ENCODE measurements at places on chromosomes 13 and 19.

DNA sequence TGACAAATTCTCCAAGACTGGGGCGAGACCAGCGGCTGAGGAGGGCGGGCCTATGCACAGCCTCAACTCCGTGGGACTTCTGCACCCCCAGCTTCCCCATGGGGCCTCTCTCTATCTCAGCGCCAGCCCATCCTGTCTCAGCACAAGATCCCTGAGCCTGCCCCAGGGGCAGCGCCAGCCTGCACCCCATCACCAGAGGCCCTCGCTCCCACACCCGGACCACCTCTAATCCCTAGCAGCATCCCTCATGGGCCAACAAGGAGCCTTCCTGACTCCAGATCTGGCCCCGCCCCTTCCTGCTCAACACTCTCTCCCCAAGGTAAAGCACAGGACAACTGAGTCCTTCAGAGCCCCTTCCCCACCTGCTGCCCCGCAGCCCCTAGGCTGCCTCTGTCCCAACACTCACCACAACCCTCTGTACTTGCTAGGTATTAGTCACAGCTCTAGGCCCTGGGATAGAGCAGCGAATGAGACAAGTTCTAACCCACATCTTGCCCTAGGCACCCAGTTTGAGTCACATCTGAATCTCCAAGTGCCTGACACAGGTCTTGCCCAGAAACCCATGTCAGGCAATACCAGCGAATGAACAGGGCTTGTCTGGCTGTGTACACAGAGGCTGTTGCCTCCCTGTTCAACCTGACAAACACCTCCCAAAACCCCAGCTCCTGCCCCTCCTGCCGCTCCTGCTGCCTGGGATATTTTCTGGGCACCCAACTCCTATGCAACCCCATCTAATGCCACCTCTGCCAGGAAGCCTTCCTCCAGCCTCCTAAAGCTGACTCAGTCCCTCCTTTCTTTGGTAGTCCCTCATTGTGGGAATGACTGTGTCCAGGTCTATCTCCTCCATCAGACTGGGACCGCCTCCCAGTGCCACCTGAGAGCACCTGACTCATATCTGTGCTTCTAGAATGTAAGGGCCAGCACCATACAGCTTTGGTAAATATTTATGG lies 18.6 kb downstream of the GRIK5 start:
- no peak for DNase-seq

DNA sequence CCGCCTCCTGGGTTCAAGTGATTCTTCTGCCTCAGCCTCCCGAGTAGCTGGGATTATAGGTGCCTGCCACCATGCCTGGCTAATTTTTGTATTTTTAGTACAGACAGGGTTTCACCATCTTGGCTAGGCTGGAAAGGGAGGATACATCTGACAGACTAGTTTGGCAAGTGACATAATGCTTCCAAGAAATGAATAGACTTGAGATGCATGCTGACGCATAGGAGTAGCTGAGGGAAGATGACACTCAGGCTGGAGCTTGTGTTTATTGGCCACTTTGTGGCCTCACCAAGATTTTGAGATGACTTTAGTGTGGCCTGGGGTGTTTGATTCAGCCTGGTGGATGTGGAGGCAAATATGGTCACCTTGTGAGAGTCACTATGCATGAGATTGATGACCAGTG lies 4.0 kb downstream of the ZNF586 start:
- no peak for DNase-seq

GRCh38 chr19:57047743-57048142 lies 72.0 kb upstream of the USP29 start:
- DNase-seq = no peak

- DNase-seq = no peak
Observed at GRCh38 chr19:2700660-2701360, 1.7 kb downstream of the GNG7 start.

DNA sequence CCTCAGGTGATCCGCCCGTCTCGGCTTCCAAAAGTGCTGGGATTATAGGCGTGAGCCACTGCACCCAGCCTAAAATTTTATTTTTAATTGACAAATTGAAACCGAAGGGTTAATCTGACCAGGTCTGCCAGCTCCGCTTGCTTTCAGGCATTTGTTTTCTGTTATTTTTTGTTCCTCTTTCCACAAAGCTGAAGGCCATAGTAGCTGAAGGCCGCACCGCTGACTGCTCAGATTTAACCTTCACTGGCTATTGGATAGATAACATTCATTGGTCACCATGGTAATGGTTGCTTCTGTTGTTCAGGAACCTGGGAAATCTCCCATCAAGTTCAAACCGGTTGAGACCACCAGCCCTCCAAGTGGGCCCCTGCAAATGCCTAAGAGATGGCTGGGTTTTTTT lies 124.5 kb upstream of the USP29 start:
- DNase-seq = no peak

DNA sequence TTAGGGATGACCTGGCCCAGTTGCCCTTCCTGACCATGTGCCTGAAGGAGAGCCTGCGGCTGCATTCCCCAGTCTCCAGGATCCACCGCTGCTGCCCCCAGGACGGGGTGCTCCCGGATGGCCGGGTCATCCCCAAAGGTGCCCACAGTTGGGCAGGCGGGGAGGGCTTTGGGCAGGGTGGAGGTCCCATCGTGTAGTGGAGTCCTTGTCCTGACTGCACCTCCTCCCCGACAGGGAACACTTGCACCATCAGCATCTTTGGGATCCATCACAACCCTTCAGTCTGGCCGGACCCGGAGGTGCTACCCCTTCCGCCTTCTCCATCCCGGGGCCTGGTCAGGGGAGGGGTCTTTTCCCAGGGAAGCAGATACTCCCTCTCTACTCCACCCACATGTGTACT lies 31.7 kb upstream of the CYP4F8 start:
- no peak for DNase-seq

DNA sequence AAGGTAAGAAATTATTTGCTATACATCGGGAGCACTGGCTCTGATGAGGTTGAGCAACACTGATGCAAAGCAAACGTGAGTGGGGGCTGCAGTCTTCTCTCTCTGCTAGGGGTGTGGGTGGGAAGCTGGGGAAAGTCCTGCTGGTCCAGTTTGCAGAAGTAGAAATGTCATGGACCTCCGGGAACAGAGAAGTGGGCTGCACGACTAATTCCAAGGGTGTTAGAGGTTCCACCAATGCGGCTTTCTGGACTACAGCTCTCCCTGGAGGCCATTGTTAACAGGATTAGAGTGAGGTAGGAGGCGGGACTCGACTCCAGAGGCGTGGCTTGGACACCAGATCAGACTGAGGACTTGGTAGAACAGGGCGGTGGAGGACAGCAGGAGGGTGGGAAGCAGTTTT lies 5.7 kb upstream of the FBXO27 start:
- peak; percentile 63 for DNase-seq

GRCh38 chr19:3780786-3781304 lies 5.3 kb downstream of the MATK start:
- DNase-seq = no peak

GRCh38 chr19:10977742-10978092 lies 16.9 kb downstream of the SMARCA4 start:
- DNase-seq = no peak

DNA sequence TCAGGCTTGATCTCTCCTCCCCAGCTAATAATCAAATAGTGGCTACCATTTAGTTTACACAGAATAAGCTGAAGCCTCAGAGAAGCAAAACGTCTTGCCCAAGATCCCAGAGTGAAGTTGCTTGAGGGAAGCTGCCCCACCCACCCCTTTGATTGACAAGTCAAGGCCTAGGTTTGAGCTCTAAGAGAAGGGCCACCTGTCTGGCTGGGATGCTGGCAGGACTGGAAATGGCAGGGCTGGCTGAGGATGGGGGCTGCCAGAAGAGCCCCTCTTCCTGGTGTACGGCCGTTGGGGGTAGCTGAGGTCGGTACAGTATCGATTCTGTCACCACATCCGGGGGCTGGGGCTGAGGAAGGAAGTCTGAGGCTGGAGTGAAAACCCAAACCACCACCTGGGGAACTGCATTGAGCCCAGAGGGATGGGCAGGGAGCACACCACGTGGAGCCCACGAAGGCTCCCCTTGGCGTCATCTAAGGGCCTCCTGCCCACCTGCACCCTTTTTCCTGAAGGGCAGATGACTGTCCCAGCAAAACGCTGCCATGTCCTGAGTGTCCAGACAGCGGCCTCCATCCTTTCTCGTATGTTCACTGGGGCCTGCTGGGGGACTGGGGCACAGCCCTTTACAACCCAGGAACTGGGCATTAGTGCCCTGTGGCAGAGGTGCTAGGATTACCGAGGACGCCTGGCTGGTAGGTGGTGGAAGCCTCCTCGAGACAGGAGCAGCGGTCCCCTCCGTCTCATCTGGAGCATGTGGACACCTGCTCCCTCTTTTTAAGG lies 1.4 kb upstream of the PRKD2 start:
- DNase-seq = no peak

- DNase-seq = no peak
Observed at GRCh38 chr13:35672611-35673010, 196.1 kb upstream of the MAB21L1 start.

- no peak for DNase-seq
Observed at GRCh38 chr13:29227576-29227975, 367.9 kb downstream of the SLC7A1 start.

DNA sequence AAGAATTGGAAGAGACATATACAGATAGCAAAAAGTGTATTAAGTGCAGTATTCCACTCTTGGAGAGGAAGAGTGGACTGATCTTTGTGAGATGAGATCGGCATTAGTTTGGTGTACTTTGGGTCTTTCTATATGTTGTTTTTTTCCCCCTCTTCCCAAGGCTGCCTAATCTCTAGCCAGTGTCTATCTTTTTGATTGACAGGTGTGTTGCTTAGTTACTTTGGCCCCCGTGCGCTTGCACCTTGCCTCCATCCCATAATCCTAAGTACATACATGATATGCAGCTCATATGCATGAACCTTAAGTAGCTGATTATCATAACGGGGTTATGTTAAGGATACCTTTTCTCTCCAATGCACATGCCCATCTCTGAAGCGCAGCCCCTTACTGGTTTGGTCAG lies 4.3 kb upstream of the SLC7A10 start:
- DNase-seq = no peak

DNA sequence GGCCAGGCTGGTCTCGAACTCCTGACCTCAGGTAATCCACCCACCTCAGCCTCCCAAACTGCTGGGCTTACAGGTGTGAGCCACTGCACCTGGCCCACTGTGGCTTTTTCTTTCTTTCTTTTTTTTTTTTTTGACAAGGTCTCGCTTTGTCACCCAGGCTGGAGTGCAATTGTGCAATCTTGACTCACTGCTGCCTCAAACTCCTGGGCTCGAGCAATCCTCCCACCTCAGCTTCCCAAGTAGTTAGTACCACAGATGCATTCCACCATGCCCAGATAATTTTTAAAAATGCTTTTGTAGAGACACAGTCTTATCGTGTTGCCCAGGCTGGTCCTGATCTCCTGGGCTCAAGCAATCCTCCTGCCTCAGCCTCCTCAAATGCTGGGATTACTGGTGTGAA lies 12.1 kb upstream of the FCGBP start:
- no peak for DNase-seq

DNA sequence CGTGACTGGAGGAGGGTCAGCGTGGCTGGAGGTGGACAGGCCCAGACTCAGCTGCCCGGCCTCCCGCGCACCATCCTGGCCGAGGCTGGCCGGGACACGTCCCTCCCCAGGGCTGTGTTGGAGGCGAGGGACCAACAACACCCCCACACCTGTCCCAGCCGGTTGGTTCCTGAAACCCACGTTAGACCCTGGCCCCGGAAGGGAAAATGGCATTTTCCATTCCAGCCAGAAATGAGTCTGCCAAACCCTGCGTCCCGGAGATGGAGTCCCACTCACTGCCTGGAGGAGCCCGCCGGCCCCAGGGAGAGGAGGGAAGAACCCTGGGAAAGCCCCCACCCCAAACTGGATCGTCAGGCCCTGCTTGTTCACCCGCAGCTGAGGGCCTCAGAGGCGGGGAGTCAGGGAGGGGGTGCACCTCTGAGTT lies 4.8 kb upstream of the WDR18 start:
- peak; percentile 9 for DNase-seq

GRCh38 chr13:110294622-110295021 lies 12.3 kb downstream of the COL4A1 start:
- DNase-seq = no peak

- no peak for DNase-seq
Observed at GRCh38 chr13:111521030-111521429, 200.6 kb downstream of the TEX29 start.

GRCh38 chr19:18063463-18063862 lies 23.3 kb downstream of the IL12RB1 start:
- peak; percentile 47 for DNase-seq

DNA sequence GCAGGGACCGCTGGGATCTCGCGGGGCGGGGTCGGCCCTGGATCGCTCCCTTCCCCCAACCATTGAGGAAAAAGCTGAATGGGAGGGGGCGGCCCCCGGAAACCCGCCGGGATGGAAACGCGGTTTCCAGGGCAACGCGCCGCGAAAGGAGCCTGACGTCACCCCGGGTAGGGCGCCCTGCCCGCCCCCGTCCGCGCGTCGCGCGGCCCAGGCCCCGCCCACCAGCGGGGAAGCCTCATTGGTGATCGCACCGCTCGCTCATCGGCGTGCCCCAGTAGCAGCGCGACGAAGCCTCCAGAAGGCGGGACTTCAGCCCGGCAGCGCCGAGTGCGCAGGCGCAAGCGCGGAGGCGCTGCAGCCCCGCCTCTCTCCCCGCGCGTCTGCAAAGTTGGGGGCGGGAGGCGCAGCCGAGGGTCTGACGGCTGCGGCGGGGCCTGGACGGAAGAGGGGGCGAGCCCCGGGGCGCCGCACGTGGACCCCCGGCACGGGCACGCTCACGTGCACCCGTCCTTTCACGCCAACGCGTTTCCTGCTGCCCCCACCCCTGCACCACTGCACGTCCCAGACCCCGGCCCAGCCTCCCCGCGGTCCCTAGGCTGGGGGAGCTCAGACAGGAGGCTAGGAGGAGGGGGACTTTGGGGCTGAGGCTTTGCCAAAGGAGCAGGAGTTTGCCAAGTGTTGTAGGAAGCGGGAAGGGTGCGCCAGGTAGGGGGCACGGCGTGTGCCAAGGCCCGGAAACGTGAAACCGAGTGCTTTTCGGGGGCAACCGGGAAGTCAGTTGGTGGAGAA lies 8.2 kb upstream of the CIRBP start:
- peak; percentile 98 for DNase-seq

DNA sequence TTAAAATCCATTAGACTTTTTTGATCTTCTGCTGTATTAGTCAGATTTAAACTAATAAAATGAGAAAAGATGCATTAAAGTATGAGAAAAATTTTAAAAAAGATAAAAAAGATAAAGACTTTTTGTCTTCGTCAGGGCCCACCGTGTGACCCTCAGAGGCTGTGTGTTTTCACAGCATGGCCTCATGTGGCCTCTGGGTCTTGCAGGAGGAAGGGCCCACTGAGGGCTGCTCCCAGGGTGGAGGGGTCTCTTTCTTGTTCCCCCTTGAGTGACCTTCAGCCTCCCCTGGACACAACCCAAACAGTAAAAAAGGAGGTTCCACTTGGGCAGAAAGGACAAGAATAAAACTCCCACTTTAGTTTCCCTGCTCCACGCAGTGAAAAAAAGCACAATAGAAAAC lies 57.1 kb upstream of the RANBP3 start:
- DNase-seq = no peak

DNA sequence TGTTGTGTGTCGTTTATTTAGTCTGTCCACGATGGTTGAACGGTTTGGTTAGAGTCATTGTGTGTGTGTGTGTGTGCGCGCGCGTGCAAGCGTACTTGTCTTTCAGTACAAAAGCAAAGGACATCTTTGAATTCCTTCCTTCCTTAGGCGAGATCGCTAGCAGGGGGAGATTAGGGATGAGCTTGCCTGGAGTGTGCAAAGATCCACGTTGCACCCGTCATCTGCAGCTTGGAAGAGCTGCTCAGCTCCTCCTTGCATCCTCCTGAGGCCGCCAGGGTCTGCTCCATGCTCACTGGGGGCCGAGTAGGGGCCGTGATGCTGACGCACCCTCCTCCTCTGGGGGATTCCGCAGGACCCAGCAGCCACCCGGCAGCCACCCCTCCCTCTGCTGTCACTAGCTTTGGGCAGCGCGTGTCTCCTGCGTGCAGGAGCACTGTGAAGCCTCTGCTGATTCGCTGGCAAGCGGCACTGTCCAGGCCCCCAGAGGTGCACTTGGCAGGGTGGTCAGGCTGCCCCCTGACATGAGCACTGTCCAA lies 137.3 kb downstream of the KDM4B start:
- DNase-seq = no peak

Data from BE2C (cell line).